ENCODE measurements at places on chromosomes 2 and 18. TPM values are rescaled to one million over a fixed set of nuclear protein-coding genes. Genes with fewer than 3 reads are reported as not detected.

SLC38A11 gene
- not detected for total RNA-seq

- no peaks in the 10 kb centered on the region for H3K36me3 ChIP-seq
- peaks cover 18% of the 10 kb centered on the region for H3K27me3 ChIP-seq
- no peaks in the 10 kb centered on the region for H3K4me1 ChIP-seq
- DNase-seq = no peak
- no peak overlapping the region for H3K4me3 ChIP-seq
- no peak overlapping the region for H3K27ac ChIP-seq
Observed at GRCh38 chr2:109662889-109663288, 48.7 kb downstream of the SOWAHC start.

DNA sequence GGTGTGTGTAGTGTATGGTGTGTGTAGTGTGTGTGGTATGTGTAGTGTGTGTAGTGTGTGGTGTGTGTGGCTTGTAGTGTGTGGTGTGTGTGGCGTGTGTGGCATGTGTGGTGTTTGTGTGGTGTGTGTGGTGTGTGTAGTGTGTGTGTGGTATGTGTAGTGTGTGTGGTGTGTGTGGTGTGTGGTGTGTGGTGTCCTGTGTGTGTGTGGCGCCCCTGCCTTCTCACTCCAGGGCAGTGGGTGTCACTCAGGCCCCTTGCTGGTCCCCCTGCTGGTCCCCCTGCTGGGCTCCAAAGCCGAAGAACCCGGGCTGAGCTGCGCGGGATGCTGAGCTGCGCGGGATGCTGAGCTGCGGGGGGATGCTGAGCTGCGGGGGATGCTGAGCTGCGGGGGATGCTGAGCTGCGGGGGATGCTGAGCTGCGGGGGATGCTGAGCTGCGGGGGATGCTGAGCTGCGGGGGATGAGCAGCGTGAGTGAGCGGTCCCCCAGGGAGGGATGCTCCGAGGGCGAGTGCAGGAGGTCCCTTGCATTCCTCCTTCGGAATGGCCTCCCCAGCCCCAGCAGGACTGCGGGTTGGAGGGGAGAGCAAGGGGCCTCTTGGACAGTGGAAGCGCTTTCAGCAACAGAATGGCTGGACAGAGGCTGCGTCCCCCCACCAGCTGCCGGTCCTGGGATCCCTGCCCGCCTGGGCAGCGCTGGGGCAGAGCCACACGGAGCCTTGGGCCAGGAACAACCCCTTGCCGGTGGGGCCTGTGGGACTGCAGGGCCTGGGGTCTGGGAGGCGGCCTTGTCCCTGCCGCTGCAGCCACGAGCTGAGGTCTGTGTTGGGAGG is 3.4 kb upstream of the RTP5 start:
- peak; percentile 74 for DNase-seq
- H3K27me3 ChIP-seq = peaks cover 20% of the 10 kb centered on the region
- H3K27ac ChIP-seq = peak overlapping the region; percentile 58
- no peak overlapping the region for H3K4me3 ChIP-seq
- H3K4me1 ChIP-seq = peaks cover 62% of the 10 kb centered on the region

IL36A gene
- total RNA-seq = 0.23 TPM

MAP3K20 gene
- 17.9 TPM for total RNA-seq

GRCh38 chr2:180823546-180824141 is 156.8 kb upstream of the UBE2E3 start:
- no peak overlapping the region for H3K4me3 ChIP-seq
- no peaks in the 10 kb centered on the region for H3K36me3 ChIP-seq
- H3K27ac ChIP-seq = no peak overlapping the region
- no peak for DNase-seq

- no peak for DNase-seq
- H3K27ac ChIP-seq = no peak overlapping the region
- H3K4me1 ChIP-seq = no peaks in the 10 kb centered on the region
- H3K27me3 ChIP-seq = no peaks in the 10 kb centered on the region
- no peaks in the 10 kb centered on the region for H3K36me3 ChIP-seq
- no peak overlapping the region for H3K4me3 ChIP-seq
Observed at GRCh38 chr2:135337071-135337470, 193.9 kb downstream of the ZRANB3 start.

GRCh38 chr2:234048049-234048448 is 2.5 kb upstream of the SPP2 start:
- peaks cover 39% of the 10 kb centered on the region for H3K27me3 ChIP-seq
- H3K4me3 ChIP-seq = no peak overlapping the region
- no peaks in the 10 kb centered on the region for H3K36me3 ChIP-seq
- H3K4me1 ChIP-seq = no peaks in the 10 kb centered on the region
- no peak for DNase-seq
- no peak overlapping the region for H3K27ac ChIP-seq

DNA sequence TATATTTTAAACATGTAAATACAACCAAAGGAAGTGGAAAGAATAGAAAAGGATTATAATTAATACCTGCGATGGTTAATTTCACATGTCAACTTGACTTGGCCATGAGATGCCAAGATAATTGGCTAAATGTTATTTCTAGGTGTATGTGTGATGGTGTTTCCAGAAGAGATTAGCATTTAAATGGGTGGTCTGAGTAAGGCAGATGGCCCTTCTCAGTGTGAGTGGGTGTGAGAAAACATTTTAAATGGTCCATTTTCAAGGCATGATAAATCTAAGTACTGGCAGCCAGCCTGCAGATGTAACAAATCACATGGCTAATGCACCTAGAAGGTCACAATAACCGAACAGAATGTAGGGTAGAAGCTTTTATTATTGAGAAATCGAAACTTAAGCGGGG is 99.6 kb upstream of the CDH7 start:
- no peak for DNase-seq
- H3K27ac ChIP-seq = no peak overlapping the region
- H3K4me3 ChIP-seq = no peak overlapping the region
- no peaks in the 10 kb centered on the region for H3K36me3 ChIP-seq

TEX44 gene
- not detected for total RNA-seq

DNA sequence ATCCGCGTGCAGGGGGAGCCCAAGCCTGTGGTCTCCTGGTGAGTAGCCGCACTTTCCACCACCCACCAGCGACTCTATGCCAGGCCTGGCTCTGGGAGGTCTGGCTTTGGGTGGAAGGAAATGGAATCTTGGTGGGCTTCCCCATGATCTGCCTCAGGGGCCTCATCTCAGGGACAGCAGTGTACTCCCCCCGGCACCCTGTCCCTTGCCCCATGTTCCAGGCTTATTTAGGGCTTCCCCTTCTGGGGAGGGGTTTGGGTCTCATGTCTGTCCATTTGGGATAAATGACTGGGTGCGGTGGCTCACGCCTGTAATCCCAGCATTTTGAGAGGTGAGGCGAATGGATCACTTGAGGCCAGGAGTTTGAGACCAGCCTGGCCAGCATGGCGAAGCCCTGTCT is 27.7 kb downstream of the SPEG start:
- H3K4me3 ChIP-seq = no peak overlapping the region
- no peaks in the 10 kb centered on the region for H3K36me3 ChIP-seq
- H3K4me1 ChIP-seq = peaks cover 4% of the 10 kb centered on the region
- no peak for DNase-seq

DNA sequence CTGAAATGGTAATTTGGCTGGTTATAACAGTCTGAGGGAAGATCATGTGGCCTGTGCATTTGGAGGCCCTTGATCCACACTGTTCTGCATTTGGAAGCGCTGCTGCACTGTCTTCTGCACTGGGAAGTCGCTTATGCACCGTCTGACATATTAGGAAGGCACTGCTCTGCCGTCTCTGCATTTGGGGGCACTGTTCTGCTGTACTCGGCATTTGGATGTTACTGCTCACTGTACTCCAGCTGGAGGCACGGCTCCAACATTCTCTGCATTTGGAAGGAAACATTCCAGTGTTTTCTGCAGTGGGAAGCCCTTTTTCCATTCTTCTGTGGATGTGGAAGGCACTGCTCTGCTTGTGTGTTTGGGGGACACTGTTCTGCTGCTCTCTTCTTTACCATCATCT is 9.6 kb upstream of the PROM2 start:
- DNase-seq = no peak
- no peaks in the 10 kb centered on the region for H3K4me1 ChIP-seq
- no peak overlapping the region for H3K4me3 ChIP-seq
- no peak overlapping the region for H3K27ac ChIP-seq

TNFAIP6 gene
- total RNA-seq = not detected

LGALSL gene
- total RNA-seq = 2.8 TPM

DNA sequence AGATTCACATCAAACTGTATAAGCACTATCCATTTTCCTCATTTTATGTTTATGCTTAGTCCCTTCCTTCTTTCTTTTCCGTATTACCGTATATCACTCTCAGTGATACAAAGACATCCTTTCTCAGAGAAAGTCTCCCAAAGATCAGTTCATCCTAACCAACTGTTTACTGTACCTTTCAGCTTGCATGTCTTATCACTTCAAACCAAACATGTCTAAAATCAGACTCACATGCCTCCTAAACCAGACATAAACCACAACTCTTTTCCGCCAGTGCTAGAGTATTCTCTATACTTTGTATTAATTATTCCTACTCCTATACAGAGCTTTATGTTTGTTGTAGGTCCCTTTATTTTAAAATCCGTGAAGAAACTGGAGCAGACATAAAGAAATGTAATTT is 41.5 kb downstream of the KCMF1 start:
- H3K4me3 ChIP-seq = peak overlapping the region; percentile 29
- peaks cover 29% of the 10 kb centered on the region for H3K36me3 ChIP-seq
- H3K27ac ChIP-seq = peak overlapping the region; percentile 77
- no peaks in the 10 kb centered on the region for H3K27me3 ChIP-seq

NT5C1B gene
- total RNA-seq = not detected

GRCh38 chr2:43622931-43623451 is 14.1 kb upstream of the PLEKHH2 start:
- H3K4me3 ChIP-seq = no peak overlapping the region
- H3K27ac ChIP-seq = no peak overlapping the region
- DNase-seq = peak; percentile 37

DNA sequence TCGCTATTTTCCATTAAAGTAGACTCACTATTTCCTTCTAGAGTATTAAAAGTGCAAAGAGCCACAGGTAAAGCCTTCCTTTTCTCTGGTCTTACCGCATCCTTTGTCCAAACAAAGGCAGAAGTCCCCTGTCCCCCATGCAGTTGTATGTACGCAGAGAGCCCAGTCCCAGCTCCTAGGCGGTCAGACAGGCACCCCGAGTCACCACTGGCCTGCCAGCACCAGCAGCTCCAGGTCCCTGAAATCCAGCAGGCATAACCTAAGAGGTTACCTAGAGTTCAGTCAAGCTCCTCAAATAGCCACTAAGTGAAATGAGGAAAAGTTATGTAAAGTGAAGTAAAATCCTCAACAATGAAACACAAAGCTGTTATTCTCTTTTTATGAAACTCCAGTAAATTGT is 60.4 kb upstream of the TWIST2 start:
- no peaks in the 10 kb centered on the region for H3K36me3 ChIP-seq
- H3K4me1 ChIP-seq = no peaks in the 10 kb centered on the region
- no peak for DNase-seq

DNA sequence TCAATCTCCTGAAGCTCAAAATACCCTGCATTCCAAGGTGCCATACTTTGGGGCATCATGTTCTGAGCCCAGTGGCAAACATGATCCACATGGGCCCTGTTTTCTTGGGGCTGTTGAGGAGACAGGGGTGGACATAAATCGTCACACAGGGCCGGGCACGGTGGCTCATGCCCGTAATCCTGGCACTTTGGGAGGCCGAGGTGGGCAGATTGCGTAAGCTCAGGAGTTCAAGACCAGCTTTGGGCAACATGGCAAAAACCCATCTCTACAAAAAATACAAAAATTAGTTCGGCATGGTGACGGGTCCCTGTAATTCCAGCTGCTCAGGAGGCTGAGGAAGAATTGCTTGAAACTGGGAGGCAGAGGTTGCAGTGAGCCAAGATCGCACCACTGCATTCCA is 13.6 kb upstream of the MSH6 start:
- peaks cover 5% of the 10 kb centered on the region for H3K4me1 ChIP-seq
- no peak for DNase-seq
- no peaks in the 10 kb centered on the region for H3K27me3 ChIP-seq
- no peak overlapping the region for H3K27ac ChIP-seq
- H3K4me3 ChIP-seq = no peak overlapping the region
- no peaks in the 10 kb centered on the region for H3K36me3 ChIP-seq

- no peaks in the 10 kb centered on the region for H3K4me1 ChIP-seq
- no peaks in the 10 kb centered on the region for H3K36me3 ChIP-seq
- no peak overlapping the region for H3K27ac ChIP-seq
- no peak for DNase-seq
- H3K4me3 ChIP-seq = no peak overlapping the region
- H3K27me3 ChIP-seq = no peaks in the 10 kb centered on the region
Observed at GRCh38 chr2:3486047-3487027, 33.0 kb downstream of the ADI1 start.

DNA sequence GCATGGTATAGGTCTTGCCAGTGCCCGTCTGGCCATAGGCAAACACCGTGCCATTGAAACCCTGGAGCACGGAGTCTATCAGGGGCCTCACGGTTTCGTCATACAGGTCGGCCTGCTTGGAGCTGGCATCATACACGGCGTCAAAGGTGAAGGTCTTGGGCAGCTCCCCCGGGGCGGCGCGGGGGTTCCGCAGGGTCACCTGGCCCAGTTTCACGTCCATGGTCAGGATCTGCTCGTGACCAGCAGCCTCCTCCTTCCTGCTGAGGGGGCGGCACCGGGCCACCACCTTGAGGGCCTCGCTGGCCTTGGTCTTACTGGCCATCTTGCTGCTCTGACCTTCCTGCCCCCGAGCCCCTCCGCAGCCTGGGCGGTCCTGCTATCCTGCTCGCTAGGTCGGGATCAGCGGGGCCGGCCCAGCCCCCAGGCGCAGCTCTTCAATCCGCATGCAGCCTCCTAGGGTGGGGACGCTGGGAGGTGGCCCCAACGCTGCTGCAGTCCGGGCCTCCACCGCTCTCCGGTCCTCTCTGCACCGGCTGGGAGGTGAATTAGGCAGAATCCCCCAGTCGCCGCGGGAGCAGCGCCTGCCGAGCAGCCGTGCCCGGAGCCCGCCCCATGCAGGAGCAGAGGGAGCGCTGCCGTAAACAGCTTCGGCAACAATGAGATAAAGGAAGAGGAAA is 563 bp downstream of the KIF3C start:
- DNase-seq = no peak
- no peaks in the 10 kb centered on the region for H3K36me3 ChIP-seq
- H3K27ac ChIP-seq = peak overlapping the region; percentile 87
- peaks cover 19% of the 10 kb centered on the region for H3K4me1 ChIP-seq
- no peaks in the 10 kb centered on the region for H3K27me3 ChIP-seq

DNA sequence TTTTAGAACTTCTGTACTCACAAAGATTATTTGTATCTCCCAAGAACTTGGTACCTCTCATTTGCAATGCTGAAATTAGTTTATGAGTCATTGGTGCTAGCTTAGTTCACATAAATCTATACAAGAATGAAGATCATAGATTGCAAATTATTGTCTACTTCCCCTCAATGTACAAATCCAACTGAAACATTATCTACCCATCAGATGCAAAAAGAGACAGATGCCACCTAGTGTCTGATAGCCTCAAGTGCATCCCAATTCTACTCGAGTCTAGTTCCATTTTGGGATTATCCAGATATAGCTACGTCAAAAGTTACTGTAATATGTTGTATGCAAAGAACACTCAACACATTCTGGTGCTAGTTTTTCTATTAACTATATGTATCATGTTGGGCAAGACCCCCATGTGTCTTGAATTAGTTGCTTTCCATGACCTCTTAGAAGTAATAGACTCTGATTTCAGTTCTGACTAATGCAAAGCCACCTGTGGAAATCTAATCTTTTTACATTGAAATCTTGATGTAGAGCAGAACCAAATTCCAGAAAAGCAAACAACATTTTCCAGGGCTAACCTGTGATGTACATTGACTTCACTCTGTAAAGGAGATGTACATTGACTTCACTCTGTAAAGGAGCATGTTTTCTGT is 210.0 kb downstream of the RBM43 start:
- H3K4me3 ChIP-seq = no peak overlapping the region
- H3K27ac ChIP-seq = no peak overlapping the region
- H3K36me3 ChIP-seq = no peaks in the 10 kb centered on the region
- H3K27me3 ChIP-seq = peaks cover 5% of the 10 kb centered on the region

GRCh38 chr2:95292623-95293260 is 4.4 kb upstream of the KCNIP3 start:
- peaks cover 6% of the 10 kb centered on the region for H3K27me3 ChIP-seq
- H3K36me3 ChIP-seq = no peaks in the 10 kb centered on the region
- no peaks in the 10 kb centered on the region for H3K4me1 ChIP-seq
- H3K27ac ChIP-seq = no peak overlapping the region

Measured in activated CD4-positive, alpha-beta T cell treated with anti-CD3 and anti-CD28 coated beads, Interleukin-2, amount 10 ng/mL, durations not matched to agents 24 days and 14 days (primary cell).